ENCODE measurements at places on chromosomes 7 and 10. TPM values are rescaled to one million over a fixed set of nuclear protein-coding genes. Genes with fewer than 3 reads are reported as not detected.

DNA sequence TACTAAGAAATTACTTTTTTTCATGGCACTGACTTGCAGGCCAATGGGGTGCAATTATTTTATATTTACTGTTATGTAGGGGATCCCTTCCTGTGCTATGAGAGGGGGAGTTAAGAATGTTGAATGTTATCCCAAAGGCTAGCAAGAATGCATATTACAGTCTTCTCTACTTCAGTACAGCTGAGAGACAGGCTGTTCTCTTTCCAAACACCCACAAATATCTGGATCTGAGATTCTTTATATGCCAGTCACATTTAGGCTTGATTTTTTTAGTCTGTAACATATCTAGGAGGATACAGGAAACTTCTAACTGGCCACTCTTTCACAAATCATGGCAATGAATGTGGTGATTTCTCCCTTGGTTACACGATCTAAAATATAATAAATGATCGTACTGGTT is 266.4 kb upstream of the FZD8 start:
- H3K4me1 ChIP-seq, result peaks cover 25% of the 10 kb centered on the region
- H3K27ac ChIP-seq, result no peak overlapping the region
- no peaks in the 10 kb centered on the region for H3K36me3 ChIP-seq

ADAM12 gene
- 126 TPM for total RNA-seq

DNA sequence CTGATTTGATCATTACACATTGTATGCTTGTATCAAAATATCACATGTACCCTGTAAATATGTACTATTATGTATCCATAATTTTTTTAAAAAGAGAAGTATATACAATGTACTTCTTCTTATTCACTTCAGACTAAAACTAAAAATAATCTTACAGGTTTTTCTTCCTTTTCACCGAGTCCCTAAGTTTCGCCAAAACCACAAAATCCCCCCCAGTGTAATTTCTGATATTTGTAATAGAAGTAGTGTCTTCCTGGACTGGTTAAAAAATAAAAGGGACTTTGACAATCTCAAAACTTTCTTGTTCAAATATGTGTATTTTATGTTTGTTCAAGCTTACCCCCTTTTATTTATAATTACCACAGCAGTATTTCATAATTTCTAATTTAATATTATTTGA is 23.9 kb downstream of the EPC1 start:
- no peaks in the 10 kb centered on the region for H3K4me1 ChIP-seq
- DNase-seq, result no peak
- no peaks in the 10 kb centered on the region for H3K27me3 ChIP-seq
- no peaks in the 10 kb centered on the region for H3K36me3 ChIP-seq
- H3K27ac ChIP-seq, result no peak overlapping the region

- peaks cover 3% of the 10 kb centered on the region for H3K36me3 ChIP-seq
- no peak for DNase-seq
- no peaks in the 10 kb centered on the region for H3K4me1 ChIP-seq
- H3K27me3 ChIP-seq, result no peaks in the 10 kb centered on the region
- no peak overlapping the region for H3K27ac ChIP-seq
Observed at GRCh38 chr7:134676743-134677142, 30.1 kb downstream of the BPGM start.

NEUROD6 gene
- total RNA-seq, result not detected

GRCh38 chr10:88090568-88091214 is 227.3 kb downstream of the PTEN start:
- H3K36me3 ChIP-seq, result no peaks in the 10 kb centered on the region
- no peaks in the 10 kb centered on the region for H3K27me3 ChIP-seq
- DNase-seq, result no peak
- H3K4me1 ChIP-seq, result no peaks in the 10 kb centered on the region
- no peak overlapping the region for H3K4me3 ChIP-seq

DNA sequence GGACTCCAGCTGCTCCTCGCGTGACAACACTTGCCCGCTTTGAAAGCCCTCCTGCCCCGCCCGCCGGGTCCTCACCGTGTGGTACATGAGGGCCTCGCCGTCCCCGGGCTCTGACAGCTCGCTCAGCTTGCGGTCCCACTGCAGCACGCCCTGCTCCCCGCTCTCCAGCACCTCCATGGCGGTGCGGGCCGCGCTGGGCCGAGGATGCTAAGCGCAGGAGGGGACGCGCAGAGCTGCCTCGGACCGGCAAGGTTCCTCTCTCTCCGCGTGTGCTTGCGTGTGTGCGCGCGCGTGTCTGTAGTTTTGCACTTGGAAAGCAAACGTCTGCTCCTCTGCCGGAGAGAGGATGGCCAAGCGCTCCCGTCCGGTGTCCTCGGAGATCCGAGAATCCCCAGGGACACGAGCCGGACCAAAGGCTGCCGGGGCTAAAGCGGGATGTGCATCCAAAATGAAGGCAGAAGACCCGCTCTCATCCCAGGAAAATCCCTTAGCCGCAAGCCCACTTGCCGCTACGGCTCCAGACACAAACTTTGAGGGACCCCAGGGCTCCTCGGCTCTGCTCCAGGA is at the start of gene CREB3L2:
CREB3L2 (minus strand) TSS at position 558 of the 567 bp plus-strand sequence; CDS start at position 177, 381 bp downstream.
- H3K27me3 ChIP-seq, result no peaks in the 10 kb centered on the region
- H3K27ac ChIP-seq, result peak within 1 kb of the TSS; percentile 96
- H3K4me3 ChIP-seq, result peak within 1 kb of the TSS; percentile 83
- peaks cover 6% of the 10 kb centered on the region for H3K36me3 ChIP-seq

GRCh38 chr7:117675497-117676435 is 195.9 kb downstream of the CFTR start:
- H3K27ac ChIP-seq, result no peak overlapping the region
- H3K4me1 ChIP-seq, result no peaks in the 10 kb centered on the region
- peaks cover 13% of the 10 kb centered on the region for H3K27me3 ChIP-seq
- no peak for DNase-seq
- no peaks in the 10 kb centered on the region for H3K36me3 ChIP-seq
